AG04449 (cell line): ENCODE measurements at places on chromosomes 3 and 15.

DNA sequence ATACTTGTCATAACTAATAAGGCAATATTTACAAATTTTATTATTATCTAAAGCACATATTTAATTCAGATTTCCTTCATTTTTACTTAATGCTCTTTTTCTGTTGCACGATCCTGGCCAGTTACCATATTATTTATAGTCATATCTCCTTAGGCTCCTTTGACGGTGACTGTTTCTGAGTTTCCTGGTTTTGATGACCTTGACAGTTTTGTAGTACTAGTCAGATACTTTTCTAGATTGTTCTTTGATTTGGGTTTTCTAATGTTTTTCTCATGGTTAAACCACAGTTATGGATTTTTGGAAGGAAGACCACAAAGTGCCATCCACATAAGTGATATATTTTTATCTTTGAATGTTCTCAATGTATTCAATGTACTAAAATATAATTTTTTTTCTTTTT, 171.0 kb upstream of the NANOGP8 start:
- DNase-seq: no peak

GRCh38 chr3:196634224-196634623, 5.3 kb upstream of the NRROS start:
- no peak for DNase-seq

- DNase-seq: no peak
Observed at GRCh38 chr15:66842710-66843441, 140.8 kb downstream of the SMAD6 start.

DNA sequence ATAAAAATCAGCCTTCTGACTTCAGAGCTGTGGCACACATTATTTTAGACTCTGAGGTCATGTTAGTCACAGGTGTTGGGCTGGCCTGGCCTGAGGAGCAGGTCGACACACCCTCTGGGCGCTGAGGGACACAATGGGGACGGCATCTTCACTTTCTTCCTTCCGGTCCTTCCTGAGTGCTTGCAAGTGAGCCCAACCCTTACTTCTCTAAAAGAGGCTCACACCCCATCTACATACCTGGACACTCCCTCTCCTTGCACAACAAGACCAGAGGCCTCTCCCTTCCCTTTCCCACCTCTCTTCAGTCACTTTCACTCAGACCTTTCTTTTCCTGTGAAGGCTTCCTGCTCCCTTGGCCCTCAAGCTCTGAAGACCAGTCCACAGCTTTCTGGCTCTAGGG, 85.4 kb downstream of the XXYLT1 start:
- DNase-seq: no peak

DNA sequence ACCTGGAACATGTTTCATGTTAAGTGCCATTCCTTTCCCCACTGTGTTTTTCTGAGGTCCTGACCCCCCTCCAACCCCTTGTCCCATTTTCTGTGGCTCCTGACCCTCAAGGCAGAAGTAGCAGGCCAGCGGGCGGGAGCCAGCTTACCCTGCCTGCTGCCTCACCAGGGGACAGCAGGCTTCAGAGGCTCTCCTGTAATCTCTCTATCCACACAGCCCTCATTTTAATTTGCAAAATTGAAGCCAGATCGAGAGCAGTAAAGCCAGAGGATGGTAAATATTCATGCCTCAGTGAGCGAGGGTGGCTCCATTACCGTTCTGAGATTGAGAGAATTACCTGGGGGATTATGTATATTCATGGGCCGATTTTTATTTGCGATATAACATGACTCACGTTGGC, 147.6 kb downstream of the DNAJB8 start:
- DNase-seq: no peak
